Stimulated activated CD8-positive, alpha-beta memory T cell treated with anti-CD3 and anti-CD28 coated beads, Interleukin-12 subunit alpha, Interleukin-12 subunit beta, amount 100 ng/mL, for 1 hour (primary cell): ENCODE measurements at places on chromosomes 12 and 14.

- no peak for DNase-seq
Observed at GRCh38 chr14:65849091-65849490, 436.6 kb downstream of the FUT8 start.

GRCh38 chr14:64912261-64912660 lies 2.0 kb upstream of the CHURC1 start:
- DNase-seq, result no peak

GRCh38 chr14:63709589-63709988 lies 18.3 kb downstream of the SGPP1 start:
- no peak for DNase-seq

GRCh38 chr14:100130521-100130920 lies 28.9 kb downstream of the DEGS2 start:
- DNase-seq, result no peak

GRCh38 chr12:68280240-68280639 lies 26.8 kb upstream of the IL22 start:
- DNase-seq, result no peak

- no peak for DNase-seq
Observed at GRCh38 chr14:105258846-105259245, 10.5 kb downstream of the BTBD6 start.

GRCh38 chr14:82886670-82887069 lies 1353.0 kb upstream of the SEL1L start:
- DNase-seq, result no peak

- no peak for DNase-seq
Observed at GRCh38 chr12:71521125-71521524, 81.5 kb downstream of the LGR5 start.

GRCh38 chr12:84305144-84305543 lies 607.5 kb downstream of the SLC6A15 start:
- no peak for DNase-seq

DNA sequence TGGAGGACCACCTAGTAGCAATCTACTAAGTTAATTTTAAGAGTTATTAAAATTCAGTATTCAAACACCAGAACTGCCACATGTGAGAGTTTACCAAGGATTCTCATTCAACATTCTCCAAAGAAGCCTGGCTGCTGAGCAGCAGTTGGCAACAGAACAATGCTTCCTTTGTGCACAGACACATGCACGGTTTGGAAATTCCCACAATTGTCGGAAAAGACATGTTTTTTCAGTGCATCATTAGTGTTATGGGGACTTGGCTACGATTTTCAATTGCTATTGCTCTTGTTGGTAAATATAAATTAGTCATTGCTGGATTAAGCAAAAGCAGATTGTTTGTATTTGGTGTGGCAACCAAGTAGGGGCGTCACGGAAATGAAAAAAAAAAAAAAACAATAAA lies 22.2 kb downstream of the ST8SIA1 start:
- no peak for DNase-seq

DNA sequence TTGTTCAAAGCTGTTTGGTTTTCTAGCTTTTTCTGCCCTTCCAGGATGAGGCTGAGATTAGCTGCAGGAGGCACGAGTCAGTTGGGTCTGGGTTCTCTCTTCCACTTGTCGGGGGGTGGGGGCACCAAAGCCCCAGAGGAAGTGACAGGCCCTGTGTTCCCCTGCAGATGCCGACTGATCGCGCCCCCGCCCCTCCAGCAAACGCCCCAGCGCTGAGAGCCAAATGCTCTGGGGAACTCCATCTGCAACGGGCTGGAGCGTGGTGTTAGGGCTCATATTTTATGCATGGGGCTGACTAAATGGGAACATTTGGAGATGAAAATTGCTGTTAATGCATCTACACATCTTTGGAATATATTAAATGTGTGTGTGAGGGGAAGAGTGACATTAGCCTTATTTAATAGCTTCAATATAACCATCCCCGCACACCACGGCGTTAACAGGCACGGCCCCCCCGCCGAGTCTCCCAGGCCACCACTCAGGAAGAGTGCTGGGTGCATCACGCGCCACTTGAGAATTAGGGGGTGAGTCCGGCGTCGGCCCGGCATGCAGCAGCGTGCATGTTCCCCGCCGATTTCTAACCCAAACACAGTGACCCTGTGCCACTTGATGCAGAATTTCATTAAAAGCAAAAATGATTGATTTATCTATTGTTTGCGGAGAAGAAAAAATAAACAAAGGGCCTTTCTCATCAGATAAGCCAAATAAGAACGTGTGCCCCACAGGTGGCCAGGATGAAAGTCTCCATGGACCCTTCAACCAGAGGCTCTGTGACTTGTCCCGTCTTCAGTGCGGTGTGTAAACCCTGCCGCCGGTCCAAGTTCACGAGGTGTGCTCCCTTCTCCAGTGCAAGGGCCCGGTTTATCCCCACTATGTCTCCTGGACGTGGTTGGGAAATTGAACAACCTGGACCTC lies 165.0 kb upstream of the RTL1 start:
- DNase-seq, result no peak
